ENCODE measurements at places on chromosomes 2 and 18.

DNA sequence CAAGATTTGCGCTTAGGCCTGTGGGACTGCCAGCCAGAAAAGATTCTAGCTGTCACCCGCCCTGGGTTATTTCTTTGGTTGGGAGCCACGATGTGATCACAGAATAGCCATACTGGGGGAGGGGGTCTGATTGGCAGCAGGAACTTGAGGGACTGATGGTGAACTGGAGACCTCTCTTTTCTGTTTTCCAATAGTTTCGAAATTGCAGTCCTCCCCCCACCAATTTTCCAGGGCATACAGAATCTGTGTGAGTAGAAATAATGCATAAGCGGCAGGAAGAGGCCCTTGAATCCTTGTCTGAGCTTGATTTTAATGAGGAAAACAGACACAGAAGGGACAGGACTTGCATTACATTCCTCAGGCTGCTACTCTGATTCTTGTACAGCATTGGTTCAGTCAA is 2.2 kb upstream of the POLR2D start:
- DNase-seq, result no peak

GRCh38 chr2:8682719-8683667 is 1.1 kb downstream of the ID2 start:
- peak; percentile 44 for DNase-seq

DNA sequence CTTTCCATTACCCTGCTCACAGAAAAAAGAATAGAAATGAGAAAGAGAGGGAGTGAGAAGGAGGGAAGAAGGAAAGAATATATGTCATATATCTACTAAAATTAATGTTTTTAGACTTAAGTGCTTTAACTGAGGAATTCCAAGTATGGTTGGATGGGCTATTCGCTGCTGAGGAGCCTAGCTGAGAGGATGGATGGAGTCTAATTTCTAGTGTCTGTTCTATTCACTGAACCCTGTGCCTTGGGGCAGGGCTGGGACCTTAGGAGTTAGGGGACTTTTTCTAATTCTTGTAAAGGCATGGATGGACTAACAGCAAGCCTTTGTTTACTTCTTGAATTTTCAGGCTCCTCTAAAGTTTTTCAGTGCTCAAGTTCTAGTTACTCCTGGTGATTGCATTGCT is 109.8 kb downstream of the PTRHD1 start:
- DNase-seq, result no peak

DNA sequence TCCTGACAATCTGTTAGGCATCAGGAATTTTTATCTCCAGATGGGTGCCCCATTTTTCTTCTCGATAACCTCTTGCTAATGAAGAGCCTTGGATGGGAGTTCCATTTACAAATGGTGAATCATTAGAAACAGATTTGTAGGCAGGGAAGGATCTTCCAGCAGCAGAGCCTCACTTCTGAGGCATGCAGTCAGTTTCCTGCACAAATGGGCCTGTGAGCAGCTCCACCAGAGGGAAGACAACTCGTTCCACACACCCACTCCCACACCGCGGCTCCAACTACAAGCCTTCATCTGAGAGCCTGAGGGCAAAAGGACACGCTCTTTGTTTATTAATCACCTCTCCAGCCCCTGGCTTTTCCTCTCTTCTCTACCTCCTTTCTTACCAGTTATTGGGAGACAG is 108.5 kb downstream of the CTAGE1 start:
- no peak for DNase-seq

GRCh38 chr18:13796515-13796914 is 27.4 kb upstream of the MC5R start:
- no peak for DNase-seq

- no peak for DNase-seq
Measured at GRCh38 chr2:196242131-196242620, 70.8 kb upstream of the STK17B start.
